Stimulated activated CD8-positive, alpha-beta memory T cell treated with anti-CD3 and anti-CD28 coated beads, Interleukin-4, amount 100 ng/mL, for 1 hour (primary cell): ENCODE measurements at places on chromosomes 3 and 15.

DNA sequence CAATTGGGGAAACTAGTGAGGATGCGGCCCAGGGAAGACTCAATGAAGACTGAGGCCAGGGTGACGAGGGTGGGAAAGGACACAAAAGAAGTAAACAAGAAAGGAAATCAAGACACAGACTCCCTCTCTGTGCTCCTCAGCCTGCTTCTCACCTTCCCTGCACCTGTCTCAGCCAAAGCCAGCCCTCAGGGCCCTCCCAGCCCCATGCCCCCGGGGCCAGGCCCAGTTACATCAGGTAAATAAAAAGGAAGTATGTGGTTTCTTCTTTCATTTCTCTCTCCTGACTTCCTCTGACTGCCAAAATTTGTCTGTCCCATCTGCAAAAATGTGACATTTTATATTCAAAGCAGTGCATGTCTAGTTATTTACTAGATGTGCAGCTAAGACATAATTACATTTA, 328.0 kb downstream of the UACA start:
- no peak for DNase-seq

DNA sequence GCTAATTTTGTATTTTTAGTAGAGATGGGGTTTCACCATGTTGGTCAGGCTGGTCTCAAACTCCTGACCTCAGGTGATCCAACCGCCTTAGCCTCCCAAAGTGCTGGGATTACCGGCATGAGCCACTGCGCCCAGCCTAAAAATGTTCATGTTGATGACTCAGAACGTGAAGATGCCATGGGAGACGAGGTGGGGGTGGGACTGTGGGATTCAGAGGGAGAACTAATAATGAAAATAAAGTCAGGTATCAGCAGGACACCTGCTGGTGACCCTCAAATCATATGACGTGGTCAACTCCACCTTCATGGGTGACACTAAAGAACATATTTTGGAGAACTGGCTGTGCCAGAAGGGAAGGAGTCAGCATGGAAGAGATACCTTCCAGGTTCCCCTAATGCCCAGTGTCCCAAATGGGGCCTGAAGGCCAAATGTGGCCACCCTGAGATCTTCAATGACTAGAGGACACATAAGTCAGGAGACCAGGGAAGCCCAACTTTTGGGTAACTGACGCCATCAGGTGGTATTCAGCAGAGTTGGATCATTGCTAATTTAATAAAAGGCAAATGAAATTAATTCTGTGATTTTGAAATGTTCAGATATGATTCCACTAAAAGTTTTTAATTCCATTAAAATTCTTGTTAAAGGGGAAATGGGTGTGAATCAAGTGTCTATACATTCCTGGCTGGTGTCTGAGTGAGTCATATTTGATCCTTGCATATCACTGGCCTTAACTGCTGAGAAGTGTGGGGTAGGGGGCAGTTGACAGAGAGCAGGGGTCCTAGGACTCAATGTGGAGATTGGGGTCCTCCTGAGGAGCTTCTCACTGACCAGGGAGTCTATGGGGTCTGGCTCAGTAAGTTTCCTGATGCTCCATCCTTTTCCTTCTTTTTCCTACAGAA, 88.6 kb upstream of the GSK3B start:
- DNase-seq = no peak

DNA sequence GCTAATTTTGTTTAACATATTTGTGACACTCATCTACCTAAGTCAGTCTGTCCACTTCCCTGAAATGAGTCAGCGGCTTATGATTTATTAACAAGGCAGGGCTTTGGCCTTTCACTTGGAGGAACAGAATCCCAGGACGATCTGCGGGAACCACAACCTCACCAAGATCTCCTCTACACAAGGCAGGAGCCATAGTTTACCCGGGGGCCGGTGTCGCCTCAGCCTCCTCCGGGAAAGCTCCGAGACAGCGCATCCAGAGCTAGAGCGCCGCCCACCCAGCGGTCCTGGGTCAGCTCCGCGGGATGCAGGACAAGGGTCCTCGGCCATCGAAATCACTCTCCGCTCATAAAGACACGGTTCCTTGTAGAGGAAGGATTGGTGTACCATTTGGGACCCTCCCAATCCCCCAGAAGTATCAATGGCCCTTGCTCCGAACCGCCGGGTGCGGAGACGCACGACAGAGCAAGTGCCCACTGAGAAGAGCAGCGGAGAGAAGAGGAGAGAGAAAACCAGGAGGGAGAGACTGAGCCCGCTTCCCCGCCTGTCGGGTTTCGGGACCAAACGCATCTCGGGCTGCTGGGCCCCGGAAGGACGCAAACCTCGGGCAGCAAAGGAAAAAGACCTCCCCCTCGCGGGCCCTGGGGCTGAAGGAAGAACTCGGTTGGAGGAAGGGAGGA, 13.1 kb upstream of the ALCAM start:
- no peak for DNase-seq

- DNase-seq = no peak
These were observed 24.8 kb downstream of the IL16 start for GRCh38 chr15:81221449-81221848.

GRCh38 chr15:66679657-66680108, 22.4 kb upstream of the SMAD6 start:
- no peak for DNase-seq

DNA sequence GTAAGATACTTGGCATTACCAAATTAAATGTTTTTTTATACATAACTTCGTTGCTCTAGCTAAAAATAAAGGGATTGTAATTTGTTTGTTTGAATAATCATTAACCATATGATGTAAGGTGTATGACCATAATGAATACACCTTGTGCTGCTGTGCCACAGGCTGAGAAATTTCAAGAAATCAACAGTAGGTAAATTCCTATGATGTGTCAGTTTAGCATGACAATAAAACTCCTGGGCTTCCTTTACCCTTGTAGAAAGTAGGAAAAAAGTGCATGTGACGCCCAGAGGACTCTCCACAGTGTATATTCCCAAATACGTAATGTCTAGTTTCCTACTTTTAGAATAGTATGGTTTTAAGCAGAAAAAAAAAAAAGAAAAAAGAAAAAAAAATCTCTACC, 208.1 kb downstream of the SATB1 start:
- DNase-seq = no peak

GRCh38 chr3:7978087-7978422, 523.6 kb upstream of the LMCD1 start:
- no peak for DNase-seq

- no peak for DNase-seq
These were observed 139.5 kb upstream of the TMCO5A start for GRCh38 chr15:37794947-37795346.

GRCh38 chr15:63708126-63708772, 111.1 kb downstream of the FBXL22 start:
- DNase-seq = no peak

- DNase-seq = no peak
These were observed 20.7 kb downstream of the TRANK1 start for GRCh38 chr3:36923981-36924743.

GRCh38 chr3:170471149-170471548, 52.5 kb downstream of the CLDN11 start:
- DNase-seq = no peak

GRCh38 chr15:100987143-100987542, 68.0 kb downstream of the LRRK1 start:
- no peak for DNase-seq

GRCh38 chr3:79113876-79114275, 653.9 kb downstream of the ROBO1 start:
- no peak for DNase-seq

DNA sequence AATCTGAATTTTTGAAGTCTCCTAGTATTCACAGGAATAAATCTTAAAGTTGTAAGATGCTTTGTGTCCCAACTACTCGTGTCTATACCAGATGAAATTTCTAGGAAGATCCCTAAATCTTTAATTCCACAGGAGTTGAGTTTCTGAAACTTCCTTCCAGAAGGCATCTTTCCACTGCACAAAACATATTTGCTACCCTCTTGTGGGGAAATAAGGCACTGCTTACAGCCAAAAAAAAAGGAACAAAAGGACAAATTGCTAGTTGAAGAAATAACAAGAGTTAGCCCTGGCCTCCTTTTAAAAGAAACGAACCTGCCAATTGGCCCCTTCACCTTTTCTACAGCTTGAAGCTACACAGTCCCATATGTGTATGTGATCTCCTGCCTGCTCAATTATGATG, 54.0 kb downstream of the TAFA4 start:
- no peak for DNase-seq

DNA sequence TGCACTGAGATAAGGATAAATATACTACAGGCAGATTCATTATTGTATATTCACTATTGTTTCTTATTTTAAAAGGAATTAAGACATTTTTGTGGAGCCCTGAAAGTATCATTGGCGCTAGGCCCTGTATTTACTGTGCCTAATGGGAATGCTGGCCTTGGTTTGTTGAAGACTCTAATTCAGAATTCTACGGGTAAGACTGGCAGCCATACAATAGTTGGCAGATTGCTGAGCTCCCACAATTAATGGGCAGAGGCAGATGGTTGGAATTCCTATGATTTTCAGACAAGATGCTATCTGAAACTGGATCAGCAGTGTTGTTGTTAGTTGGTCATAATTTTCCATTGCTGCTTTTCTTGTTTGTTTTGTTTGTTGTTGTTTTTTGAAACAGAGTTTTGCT, 14.7 kb downstream of the PGBD4 start:
- DNase-seq = no peak

DNA sequence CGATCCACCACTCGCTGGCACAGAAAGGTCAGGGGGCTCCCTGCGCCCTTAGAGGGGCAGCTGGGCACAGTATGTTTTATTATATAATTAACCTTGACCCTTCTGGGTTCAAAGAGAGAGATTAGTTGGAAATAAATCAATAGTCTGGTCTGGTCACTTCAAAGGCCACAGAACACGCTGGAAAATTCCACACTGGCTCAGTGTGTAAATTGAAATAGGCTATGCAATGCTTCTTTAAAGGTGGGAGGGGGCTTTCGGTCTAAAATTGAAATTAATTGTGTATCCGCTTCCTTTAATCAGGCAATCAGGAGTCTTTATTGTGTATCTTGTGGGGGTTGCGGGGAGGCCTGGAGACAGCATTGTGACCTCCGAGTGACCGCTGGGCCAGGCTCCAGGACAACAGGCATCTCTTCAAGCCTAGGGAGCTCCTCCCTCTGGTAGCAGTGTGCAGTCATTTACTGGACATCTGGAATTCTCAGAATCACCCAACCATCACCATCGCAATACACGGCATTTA, 8.0 kb downstream of the RNU5B-1 start:
- no peak for DNase-seq

DNA sequence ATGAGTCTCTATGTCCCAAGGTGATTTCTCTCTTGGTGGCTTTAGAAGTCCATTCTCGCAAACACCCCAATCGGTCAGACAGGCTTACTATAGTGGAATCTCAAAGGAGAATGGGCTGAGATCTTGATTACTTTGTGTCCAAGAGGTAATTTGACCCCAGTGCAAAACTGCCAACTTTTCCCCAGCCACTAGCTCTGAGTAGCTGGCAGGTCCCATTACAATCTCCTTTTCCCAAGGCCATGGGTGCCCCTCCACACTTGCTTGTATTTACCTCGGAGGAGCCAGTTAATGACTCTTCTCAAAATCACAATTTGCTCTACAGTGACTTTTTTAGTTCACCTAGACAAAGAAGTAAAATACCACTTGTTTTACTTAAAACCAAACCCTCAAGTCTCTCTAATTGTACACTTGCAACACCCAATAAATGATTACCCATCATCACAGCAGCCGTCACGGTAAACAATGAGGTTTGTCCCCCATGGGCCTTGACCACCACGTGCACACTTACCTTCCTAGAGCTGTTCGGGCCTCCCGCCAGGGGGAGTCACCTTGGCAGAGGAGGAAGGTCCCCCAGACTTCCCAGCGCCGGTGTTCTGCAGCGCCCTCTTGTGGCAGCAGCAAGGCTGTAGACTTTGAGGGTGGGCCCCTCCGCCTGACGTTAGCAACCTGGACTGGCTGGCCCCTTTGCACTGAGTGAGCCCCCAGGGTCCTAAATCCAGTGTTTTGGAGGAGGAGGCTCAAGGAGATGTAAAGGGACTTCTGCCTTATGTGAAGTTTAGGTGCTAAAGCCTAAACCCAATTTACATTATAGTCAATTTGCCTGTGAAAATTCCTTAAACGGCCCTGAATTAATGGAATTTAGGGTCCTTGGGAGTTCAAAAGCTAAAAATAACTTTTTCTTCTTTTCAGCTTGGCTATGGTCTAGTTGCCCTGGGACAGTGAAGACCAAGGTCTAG, 18.7 kb upstream of the HDAC11 start:
- DNase-seq = peak; percentile 39

GRCh38 chr3:133123636-133124035, 85.4 kb downstream of the TMEM108 start:
- no peak for DNase-seq

- no peak for DNase-seq
These were observed 27.0 kb downstream of the CHCHD6 start for GRCh38 chr3:126731044-126731443.

DNA sequence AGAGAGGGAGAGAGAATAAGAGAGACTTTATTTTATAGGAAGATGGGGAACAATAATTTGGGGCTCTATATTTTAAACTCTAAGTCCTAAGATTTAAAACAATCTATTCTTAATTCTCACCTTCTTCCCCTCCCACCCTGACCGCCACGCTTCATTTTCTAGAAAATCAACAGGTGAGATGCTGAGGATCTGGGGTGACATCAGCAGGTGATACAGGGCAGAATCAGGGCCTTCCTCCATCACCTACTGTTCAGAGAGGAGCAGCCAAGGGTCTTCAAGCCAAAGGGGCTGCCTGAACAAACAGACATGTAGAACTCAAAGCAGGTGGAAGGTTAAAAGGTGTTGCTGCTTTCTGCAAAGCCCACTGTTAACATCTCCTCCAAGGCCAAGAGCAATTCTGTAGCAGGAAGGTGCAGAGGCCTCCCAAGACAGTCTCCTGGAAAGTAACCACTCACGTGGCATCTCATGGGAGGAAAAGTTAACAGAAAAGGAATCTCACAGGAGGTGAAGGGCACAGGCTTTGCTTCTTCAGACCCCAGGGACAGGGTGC, 183.6 kb upstream of the TLE3 start:
- no peak for DNase-seq

- DNase-seq = no peak
These were observed 20.8 kb downstream of the RAB6B start for GRCh38 chr3:133874761-133875438.

GRCh38 chr3:60434950-60435349, 816.3 kb downstream of the FHIT start:
- no peak for DNase-seq

GRCh38 chr3:126142652-126143051, 37.7 kb downstream of the ALDH1L1 start:
- DNase-seq = no peak

DNA sequence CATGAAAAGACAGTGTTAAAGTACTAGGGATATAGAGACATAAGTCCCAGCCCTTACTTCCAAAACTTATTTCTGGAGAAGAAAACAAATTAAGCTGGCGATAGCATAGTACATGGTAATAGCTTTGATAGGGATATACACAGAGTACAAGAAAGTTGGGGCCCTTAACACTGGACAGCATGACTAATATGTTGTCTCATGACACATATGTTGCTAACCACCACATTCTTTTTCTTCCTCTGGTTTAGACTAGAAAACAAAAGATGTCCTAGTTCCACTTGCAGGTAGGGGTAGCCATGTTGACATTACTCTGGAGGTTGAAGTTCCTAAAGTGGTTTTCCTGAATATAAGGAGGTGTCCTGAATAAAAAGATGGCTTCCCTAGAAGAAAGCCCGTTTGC, 75.3 kb downstream of the RFX7 start:
- DNase-seq = no peak
